ENCODE measurements at places on chromosomes 7 and 10.

DNA sequence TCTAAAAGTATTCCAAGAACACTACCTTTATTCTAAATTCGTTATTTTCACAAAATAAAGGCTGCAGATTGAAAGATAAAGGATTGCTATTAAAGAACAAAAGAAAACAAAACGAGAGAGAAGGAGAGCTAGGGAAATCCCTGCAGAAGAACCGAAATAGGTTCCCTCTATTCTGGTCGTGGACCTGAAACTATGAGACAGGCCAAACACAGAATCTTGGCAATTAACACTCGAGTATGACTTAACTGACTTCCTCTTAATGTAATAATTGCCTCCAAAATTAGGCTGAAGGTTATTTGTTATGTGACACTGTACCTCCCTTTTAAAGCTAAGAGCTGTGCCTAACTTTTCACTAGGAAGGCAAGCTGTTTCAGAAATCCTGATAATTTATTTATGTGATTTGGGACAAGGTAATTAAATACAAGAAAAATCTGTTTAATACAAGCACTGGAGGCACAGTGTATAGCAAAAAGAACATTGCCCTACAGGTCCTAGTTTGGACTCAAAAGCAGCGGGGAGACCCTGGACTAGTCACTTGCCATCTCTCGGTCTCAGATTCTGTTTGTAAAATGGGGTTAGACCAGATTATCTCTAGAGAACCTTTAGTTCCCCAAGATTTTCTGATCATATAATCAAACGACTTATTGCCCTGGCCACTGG lies 11.6 kb downstream of the NAMPT start:
- no peak for DNase-seq

DNA sequence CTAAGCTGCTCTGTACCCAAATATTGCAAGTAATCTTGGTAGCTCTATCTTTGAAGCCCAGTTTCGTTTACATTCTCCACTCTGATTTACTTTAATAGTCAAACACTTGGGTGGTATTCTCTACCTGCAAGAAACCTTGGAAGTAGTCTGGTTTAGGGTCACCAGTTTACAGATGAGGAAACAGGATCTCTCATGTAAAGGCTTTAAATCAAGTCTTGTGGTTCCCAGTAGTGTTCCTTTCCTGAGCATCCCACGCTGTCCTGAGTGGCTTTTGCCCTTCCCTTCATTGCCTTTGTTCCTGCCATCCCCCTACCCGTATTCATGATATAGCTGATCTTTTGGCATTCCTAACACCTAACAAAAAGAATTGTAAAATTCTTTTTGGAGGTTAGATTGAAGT lies 20.3 kb downstream of the EXOC4 start:
- no peak for DNase-seq

DNA sequence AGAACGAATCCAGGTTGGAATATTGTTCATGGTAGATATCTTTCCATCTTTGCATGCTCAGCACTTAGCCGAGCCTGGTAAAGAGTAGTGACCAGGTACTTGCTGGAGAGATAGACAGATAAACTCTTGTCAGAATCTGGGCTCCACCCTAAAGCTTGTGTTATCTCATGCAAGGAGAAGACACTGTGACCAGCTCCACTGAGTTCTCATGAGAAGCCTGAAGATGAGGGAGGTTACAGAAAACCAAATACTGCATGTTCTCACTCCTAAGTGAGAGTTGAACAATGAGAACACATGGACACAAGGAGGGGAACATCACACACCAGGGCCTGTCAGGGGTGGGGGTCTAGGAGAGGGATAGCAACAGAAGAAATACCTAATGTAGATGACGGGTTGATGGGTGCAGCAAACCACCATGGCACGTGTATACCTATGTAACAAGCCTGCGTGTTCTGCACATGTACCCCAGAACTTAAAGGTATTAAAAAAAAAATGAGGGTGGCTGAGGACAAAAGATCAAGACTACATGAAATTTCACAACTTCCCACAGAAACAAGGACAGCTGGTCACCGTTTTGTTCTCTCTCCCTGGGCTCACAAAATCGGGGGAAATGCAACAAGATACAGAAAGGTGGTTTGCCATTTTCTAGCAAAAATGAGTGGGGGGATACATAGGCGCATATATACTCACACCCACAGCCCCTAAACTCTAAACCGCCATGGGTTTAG lies 17.4 kb downstream of the DLG5 start:
- DNase-seq: no peak

DNA sequence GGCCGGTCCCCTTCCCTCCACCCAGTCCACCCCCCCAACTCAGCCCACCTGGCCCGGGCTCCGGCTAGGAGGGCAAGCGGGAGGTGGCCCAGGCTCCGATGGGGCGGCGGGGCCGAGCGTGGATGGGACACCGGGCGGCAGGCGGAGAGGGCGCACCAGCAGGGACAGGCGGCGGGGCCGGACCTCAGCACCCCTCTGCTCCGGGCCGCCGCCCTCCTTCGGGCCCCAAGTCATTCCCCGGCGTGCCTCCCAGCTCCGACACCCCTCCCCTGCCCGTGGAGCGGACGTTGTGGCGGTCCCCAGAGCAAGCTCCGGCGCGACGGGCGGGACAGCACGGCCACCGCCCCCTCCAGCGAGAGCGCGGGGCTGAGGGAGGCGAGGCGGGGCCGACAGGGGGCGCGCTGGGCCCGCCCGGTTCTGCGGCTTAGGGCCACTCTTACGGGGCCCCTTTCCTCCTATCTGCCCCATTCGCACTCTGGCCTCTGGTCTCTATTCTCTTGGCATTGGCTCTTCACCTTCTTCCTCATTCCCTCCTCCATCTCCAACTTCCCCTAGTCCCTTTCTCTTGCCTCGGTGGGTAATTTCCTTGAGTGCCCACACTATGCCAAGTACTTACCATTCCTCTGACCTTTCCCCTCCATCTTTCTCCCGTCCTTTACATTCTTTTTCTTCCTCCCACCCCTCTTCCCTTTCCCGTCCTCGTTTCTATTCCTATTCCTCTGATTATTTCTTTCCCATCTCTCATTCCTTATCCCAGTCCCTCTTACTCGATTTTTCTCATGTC lies 701 bp upstream of the GBX1 start:
- DNase-seq: peak; percentile 56

- DNase-seq: no peak
Measured at GRCh38 chr7:150665089-150665748, 20.3 kb upstream of the GIMAP2 start.

DNA sequence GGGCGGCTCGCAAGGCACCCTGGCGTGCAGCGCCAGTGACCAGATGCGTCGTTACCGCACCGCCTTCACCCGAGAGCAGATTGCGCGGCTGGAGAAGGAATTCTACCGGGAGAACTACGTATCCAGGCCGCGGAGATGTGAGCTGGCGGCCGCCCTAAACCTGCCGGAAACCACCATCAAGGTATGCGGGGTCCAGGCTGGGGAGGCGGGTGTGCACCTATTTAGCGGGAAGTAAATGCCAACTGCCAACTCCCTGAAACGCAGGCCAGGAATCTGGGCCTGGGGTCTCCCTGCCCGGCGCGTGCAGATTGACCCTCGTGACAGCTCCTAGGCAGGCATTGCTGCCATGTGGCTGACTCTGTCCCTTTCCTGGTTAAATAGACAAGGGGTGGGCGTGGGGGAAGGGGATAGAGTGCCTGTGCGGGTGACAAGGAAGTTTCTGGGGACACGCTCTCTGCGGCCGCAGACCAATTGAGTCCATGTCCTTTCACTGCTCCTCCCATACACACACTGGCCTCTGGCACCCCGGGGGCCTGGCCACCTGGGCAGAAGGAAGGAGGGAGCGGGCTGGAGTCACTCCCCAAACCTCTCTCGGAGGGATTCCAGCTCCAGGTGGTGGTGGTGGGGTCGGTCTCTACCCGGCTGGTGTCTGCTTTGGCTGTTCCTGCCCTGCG lies 2.7 kb downstream of the EVX1 start:
- no peak for DNase-seq

DNA sequence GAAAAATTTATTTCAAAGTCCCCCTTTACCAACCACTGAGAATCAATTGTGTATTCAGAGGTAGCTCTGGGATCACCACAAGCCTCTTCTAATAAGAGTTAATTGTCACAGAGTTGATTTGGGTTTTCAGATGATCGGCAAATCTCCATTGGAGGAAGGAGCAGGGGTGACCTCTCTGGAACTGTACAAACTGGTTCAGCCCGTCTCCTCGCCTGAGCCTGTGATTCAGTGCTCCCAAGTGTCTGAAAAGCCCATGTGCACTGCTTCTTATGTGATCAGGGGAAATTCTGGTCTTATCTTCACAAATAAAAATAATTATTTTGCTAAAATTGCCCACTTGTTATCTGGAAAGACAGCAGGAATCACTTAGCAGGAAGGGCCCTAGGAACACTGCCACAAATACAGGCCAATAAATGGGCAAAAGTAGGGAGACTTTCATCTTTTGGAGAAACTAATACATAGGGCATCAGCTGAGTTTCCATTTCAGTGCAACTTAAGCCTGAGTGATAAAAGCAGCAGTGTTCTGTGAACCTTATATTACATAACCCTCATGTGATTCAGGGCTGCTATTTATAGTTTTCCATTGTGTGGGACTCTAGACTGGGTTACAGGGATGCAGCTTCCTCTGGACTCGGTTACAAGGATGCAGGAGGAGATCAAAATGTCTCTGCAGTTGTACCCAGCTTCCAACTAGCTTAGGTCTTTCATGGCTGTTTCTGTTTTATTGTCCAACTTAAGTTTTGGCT lies 32.3 kb downstream of the CDK1 start:
- no peak for DNase-seq

GRCh38 chr7:134632052-134632451 lies 14.6 kb upstream of the BPGM start:
- no peak for DNase-seq

GRCh38 chr7:150940431-150941102 lies 37.6 kb downstream of the KCNH2 start:
- DNase-seq: peak; percentile 44

DNA sequence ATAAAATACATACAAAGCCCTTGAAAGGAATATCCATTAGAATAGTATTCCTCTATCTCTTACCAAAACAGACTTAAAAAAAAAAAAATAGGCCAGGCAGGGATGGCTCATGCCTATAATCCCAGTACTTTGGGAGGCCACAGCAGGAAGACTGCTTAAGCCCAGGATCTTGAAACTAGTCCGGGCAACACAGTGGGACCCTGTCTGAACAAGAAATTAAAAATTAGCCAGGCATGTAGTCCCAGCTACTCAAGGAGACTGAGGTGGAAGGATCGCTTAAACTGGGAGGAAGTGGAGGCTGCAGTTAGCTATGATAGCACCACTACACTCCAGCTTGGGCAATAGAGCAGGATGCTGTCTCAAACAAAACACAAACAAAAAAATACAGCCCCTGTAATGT lies 9.6 kb downstream of the PDLIM1 start:
- no peak for DNase-seq

DNA sequence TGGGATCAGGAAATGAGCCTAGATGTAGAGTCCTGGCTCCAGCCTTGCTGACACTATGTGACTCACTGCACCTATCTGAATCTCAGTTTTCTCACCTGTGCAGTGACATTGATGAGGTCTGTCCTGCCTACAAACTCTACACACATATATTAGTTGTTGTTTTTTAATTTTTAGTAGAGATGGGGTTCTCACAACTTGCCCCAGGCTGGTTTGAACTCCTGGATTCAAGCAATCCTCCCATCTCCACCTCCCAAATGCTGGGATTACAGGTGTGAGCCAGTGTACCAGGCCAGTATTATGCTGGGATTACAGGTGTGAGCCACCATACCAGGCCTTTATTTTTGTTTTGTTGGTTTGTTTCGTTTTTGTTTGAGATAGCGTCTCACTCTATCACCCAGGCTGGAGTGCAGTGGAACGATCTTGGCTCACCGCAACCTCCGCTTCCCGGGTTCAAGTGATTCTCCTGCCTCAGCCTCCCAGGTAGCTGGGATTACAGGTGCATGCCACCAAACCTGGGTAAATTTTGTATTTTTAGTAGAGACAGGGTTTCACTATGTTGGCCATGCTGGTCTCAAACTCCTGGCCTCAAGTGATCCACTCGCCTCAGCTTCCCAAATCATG lies 11.8 kb upstream of the DDIT4 start:
- no peak for DNase-seq

DNA sequence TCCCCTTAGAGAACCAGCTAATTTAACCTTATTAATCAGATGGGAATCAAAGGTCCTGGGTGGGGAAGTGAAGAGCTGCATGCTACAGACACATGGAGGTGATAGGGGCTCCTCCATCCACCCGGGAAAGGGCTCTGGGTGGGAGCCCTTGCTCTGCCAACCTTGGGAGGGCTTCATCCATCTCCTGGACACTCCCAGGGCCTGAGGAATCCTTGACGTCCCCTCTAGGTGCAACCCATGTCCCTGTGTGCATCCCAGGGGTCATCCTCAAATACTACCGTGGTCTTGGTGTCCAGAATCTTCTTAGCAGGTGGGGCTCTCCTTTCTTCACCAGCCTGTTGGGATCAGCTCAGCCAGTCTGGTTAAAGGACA lies 55.4 kb upstream of the IGFBP3 start:
- DNase-seq: no peak

GRCh38 chr10:86345859-86346798 lies 20.5 kb downstream of the GRID1 start:
- no peak for DNase-seq

- DNase-seq: no peak
Measured at GRCh38 chr10:75955973-75956502, 524.6 kb downstream of the LRMDA start.

- DNase-seq: no peak
Measured at GRCh38 chr10:132602614-132603013, 65.0 kb downstream of the INPP5A start.

GRCh38 chr7:4040109-4040928 lies 641.8 kb upstream of the FOXK1 start:
- DNase-seq: no peak

DNA sequence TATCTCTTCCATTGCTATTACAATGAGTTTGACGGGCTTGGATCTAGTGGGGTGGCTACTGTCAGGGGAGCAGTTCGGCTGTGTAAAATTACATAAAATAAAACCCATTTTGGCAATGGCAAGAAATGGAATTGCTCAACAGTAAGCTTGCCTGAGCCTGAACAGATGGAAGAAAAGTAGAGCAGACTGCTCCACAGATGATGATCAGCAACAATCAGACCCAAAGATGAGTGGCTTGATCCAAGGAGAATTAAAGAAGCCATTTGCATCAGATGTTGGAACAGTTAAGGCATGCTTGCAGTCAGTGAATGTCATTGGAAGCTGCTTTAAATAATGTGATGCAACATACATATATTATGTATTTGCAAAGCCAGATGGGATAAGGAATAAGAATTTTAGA lies 256.6 kb upstream of the SMIM30 start:
- DNase-seq: no peak

GRCh38 chr10:49407552-49408137 lies 11.8 kb upstream of the DRGX start:
- DNase-seq: peak; percentile 79

- no peak for DNase-seq
Measured at GRCh38 chr10:129941199-129942018, 22.7 kb downstream of the EBF3 start.

DNA sequence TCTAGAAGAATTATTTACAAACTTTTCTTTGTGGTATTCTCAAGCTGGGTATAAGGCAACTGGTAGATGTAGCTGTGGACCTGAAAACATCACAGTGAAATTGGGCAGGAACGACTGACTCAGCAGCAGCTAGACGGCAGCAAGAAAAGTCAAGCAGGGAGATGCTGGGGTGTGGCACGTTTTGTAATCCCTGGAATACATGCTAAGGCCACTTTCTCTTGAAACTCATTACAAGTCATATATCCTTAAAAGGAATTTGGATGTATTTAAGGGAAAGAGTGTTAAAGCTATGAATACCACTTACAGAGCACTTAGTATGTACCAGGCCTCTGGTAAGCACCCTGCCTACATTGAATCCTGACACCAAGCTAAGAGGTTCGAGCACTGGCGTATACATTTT lies 17.4 kb downstream of the BEND7 start:
- no peak for DNase-seq

GRCh38 chr7:26743205-26743604 lies 121.2 kb downstream of the SKAP2 start:
- DNase-seq: no peak

GRCh38 chr10:124596962-124597845 lies 135.6 kb downstream of the LHPP start:
- no peak for DNase-seq

Data from A673 (cell line).